Amniotic epithelial cell (primary cell): ENCODE measurements at places on chromosomes 7 and 10.

DNA sequence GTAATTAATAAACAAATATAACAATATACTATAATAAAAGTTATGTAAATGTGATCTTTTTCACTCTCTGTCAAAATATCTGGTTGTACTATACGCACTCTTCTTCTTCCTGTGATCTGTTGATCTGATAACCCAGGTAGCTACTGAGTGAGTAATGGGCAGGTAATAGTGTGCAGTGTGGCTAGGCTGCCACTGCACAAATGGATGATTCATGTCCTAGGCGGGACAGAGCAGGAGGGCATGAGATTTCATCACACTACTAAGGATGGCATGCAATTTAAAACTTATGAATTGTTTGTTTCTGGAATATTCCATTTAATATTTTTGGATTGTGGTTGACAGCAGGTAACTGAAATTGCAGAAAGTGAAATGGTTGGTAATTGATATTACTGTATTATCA is 44.5 kb downstream of the TAS2R16 start:
- DNase-seq: no peak

GRCh38 chr10:132410779-132411532 is 14.0 kb downstream of the PWWP2B start:
- DNase-seq: no peak

GRCh38 chr10:59903871-59904270 is 2.5 kb downstream of the CCDC6 start:
- DNase-seq: peak; percentile 81

DNA sequence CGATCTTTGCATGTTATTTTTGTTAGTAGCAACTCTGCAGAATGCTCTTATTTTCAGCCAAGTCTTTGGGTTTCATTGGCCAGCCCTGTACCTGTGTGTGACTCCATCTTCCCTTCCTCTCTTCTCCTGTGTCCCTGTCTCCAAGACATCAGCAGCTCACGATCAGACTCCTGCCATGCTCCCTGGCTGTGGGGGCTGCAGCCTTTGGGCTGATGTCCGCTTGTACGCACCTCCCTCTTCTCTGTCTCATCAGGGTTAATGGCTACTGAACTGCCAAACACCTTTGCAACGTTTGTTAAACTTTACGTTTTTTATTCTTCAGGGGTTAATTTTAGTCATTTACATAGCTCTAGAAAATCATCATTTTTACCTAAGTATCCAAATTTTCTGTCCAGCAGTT is 103.5 kb upstream of the RET start:
- DNase-seq: no peak

- no peak for DNase-seq
Measured at GRCh38 chr10:97095701-97096260, 90.0 kb downstream of the SLIT1 start.

- no peak for DNase-seq
Measured at GRCh38 chr7:152523916-152524315, 88.1 kb upstream of the KMT2C start.

- peak; percentile 66 for DNase-seq
Measured at GRCh38 chr10:28089467-28089866, 90.6 kb upstream of the ODAD2 start.

- no peak for DNase-seq
Measured at GRCh38 chr7:47351233-47352154, 230.4 kb downstream of the TNS3 start.

DNA sequence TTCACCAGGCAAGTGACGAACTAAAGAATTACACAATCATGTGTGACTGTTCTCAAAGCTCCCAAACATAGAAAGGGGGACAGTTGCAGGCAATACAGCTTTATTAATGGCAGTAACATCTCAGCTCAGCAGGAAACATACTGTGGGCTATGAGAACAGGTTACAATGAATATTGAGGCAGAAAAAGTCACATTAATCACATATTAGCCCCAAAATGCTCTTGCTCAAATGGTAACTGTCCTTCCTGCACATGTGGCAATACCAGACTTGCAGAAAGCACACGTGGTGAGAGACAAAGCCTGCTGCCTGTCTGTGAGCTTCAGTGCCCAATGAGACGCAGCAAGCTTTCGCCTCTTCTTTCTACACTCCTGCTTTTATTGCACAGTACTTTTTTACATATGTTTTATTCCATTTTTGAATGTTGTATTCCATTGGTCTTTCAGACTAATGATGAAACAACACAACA is 104.9 kb upstream of the ACBD5 start:
- no peak for DNase-seq

DNA sequence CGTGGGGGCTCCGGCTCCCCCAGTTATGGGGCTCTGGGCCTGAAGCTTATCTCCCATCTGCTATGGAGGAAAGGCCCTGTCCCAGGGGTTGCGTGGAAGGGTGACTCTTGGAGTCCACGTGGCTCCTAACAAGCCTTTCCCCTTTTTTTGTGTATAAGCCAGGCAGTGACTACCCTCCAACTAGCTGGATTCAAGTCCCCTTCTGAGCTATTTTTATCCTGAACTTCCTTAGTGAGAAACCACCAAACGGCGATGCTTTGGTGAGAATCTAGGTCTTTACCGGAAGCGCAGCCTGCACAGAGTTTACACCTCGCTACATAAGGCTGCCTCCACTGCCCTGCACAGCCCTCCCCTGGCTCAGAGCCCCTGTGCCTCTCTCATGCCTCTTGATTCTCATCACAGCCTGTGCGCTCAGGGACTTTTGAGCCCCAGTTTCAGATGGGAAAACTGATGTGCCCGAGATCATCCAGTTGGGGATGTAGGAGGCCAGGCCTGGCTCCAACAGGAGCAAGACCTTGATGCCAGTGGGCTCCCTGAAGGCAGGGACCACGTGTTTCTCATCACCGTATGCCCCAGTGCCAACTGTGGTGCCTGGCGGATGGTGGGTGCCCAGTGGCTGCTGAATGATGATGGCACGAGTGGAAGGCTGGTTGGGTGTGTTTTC is 102.3 kb upstream of the PPIF start:
- no peak for DNase-seq

GRCh38 chr10:3893901-3894563 is 109.0 kb upstream of the KLF6 start:
- DNase-seq: peak; percentile 64

GRCh38 chr10:23408330-23408976 is 30.4 kb upstream of the OTUD1 start:
- DNase-seq: peak; percentile 48

GRCh38 chr10:65788271-65788670 is 1137.6 kb upstream of the LRRTM3 start:
- DNase-seq: no peak

DNA sequence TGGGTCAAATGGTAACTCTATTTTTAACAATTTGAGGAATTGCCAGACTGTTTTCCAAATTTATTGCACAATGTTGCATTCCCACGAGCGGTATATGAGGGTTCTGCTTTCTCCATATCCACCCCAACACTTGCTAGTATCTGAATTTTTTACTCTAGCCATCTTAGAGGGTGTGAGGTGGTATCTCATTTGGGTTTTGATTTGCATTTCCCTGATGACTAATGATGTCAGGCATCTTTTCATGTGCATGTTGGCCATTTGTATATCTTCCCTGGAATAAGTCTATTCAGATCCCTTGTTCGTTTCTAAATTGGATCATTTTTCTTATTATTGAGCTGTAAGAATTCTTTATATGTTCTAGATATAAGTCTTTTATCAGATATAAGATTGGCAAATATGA is 97.7 kb downstream of the TPK1 start:
- no peak for DNase-seq

DNA sequence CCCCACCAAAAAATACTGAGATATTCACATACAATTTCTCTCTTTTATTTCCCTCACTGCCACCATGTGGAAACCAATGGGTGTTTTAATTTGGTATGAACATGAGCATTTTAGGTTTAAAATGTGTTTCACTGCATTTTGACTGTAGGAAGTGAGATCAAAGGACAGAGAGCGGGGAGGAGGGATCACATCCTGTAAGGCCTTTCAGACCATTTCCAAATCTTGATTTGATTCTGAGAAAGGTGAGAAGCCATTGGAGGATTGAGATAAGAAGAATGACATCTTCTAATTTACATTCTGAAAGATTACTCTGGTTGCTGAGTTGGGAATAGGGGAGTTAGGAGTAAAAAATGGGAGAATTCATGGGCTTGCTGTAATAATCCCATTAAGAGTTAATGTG is 42.5 kb downstream of the GPR141 start:
- no peak for DNase-seq

GRCh38 chr10:15236340-15236739 is 67.8 kb upstream of the NMT2 start:
- peak; percentile 17 for DNase-seq

GRCh38 chr10:86481761-86482160 is 39.8 kb downstream of the WAPL start:
- DNase-seq: no peak

GRCh38 chr10:8927705-8928104 is 873.2 kb downstream of the GATA3 start:
- DNase-seq: no peak

DNA sequence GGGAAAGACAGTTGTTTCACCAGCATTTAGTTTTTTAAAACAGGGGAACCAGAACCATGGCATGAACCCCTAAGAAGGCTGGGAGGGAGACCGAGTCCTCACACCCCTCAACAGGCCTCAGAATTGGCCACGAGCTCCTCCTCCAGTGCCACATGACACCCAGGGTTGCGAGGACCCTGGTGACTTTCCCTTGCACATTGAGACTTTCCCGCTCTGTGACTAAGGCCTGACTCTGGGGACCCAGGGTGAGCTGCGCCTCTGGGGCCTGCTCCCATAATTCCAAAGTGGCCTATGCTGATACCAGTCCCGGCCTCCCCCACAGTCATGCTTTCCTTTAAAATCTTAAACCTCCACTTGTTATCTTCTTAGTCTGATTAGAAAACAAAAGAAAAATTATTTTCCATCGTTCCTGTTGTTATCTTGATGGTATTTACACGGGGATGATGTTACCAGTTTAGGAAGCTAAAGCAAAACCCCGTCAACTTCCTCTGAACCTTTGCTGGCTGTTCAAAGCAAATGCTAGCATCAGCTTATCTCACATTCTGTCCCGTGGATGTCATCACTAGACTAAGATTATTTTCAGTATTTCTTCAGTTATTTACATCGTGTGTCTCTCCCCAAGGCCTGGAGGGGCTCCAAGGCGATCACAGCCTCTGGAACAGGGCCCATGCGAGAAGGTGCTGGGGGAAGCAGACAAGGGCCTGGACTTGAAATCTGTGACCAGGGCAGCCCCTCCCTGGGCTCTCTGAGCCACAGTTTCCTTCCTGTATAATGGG is 42.1 kb downstream of the FAM53B start:
- DNase-seq: peak; percentile 96

DNA sequence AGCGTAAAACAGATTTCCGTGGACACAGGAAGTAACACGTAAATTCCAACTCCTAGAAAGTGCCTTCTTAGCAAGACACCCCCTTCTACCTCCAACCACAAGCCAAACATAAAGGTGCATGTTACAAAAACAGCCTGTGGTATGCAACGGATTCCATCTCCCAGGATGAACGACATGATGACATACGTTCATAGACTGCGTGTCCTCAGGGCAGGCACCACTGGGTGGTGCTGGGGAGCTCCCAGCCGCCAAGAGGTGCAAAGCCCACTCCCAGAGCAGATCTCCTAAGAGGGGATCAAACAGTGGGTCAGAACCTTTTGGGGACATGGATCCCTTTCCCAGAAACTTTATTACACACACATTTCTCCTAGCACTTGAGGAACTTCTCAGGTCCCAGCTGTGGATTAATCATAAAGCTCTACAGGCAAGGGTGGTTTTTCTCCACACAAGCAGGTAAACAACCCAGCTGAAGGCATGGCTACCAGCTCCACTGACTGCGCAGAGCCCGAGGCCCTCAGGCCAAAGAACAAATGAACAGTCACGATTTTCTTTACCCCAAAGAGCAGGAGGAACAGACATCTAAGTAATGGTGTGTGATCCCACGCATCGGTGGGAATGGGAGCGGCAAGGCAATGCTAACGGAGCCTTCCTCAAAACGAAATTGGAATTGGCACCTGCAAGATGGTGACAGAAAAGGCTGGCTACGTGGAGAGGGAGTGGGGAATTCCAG is 13.8 kb downstream of the PSAP start:
- DNase-seq: peak; percentile 51

DNA sequence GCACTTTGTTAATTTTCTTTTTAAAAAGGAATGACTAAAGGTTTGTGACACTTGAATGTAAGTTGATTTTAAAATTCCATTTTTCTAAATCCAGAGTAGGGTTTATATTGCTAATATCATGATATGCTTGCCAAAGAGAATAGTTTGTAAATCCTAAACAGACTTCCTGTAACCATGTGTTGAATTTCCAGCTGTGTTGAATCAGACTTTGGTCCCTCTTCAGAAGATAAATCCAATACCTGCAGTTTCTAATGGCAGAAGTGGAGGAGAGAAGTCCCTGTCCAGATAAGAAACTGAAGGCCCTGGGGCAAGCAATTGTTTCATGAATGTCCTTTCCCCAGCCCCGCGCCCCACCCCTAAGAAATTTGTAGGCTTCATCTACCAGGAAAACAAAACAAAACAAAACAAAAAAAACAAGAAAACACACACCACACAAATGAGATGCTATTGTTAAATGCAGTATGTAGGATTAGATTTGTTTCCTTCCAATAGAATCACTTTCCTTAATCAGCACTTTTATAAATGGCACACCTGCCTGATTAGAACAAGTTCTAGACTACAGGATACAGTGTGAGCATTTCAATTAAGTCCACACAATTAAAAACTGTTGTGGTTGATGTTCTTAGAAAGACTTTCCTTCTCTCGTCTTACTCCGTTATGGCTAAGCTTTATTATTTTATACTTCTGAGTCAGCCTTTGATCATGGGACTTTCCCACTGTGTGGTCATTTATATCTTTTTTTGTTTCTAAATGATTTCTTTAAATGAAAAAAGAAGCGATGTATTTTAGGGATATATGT is 122.8 kb downstream of the KAT6B start:
- no peak for DNase-seq

- no peak for DNase-seq
Measured at GRCh38 chr7:78769481-78770101, 683.9 kb downstream of the MAGI2 start.

DNA sequence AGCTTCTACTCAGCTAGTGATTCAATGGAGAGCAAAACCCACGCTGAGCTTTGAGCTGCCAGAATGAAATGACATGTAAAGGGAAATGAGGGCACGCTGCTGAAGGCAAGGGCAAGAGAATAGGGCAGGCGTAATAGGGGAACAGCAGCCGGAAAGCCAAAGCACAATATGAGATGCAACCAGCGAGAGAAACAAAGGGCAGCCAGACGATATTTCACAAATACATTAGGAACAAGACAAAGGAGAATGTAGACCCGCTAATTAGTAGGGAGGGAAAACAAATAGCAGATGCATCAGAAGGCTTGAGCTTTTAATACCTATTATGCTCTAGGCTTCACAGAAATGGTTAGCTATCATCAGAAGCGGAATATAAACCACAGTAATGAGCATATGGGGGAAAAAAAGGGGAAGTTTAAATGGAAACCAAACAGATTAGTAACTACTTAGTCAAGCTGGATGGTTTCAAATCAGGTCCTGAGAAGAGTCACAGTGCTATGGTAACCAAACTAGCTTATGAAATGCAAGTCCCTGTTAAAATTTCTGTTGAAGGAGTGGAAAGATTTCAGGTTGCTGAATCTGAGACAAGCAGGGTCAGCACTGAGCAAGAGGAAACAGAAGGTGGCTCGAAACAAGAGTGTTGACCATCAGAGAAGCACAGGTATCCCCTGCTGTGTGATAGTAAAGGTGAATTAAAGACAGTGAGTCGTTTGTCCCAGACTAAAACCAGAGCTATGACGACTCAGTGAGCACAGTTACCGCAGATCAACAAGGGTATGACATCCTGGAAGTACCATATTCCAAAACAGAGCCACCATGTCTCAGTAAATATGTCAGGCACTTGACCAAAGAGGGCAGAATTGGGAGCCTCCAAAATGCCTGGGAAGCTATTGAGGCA is 496.9 kb upstream of the CELF2 start:
- DNase-seq: no peak
